GM12864 (cell line): ENCODE measurements at places on chromosomes 5 and 9.

DNA sequence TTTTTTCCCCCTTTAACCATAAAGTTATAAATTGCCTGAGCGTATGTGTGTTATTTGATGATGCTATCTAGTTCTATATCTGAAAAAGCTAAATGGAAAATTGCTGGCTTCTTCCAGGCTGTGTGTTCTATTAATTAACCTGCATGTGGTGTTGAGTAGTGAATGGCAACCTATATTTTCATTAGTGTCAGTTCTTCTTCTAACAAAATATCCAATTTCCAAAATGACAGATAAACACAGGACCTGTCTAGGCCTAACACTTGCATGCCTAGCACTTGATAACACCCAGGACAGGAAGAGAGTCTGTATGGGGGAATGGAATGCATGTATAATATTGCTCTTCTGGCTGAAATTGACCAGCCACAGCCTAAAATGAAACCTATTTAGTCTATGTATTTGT, 91.7 kb downstream of the CD180 start:
- no peak for DNase-seq

GRCh38 chr5:61576556-61576955, 244.5 kb downstream of the ZSWIM6 start:
- no peak for DNase-seq

- DNase-seq: no peak
These were observed 49.1 kb upstream of the GRAMD2B start for GRCh38 chr5:126374109-126374416.

DNA sequence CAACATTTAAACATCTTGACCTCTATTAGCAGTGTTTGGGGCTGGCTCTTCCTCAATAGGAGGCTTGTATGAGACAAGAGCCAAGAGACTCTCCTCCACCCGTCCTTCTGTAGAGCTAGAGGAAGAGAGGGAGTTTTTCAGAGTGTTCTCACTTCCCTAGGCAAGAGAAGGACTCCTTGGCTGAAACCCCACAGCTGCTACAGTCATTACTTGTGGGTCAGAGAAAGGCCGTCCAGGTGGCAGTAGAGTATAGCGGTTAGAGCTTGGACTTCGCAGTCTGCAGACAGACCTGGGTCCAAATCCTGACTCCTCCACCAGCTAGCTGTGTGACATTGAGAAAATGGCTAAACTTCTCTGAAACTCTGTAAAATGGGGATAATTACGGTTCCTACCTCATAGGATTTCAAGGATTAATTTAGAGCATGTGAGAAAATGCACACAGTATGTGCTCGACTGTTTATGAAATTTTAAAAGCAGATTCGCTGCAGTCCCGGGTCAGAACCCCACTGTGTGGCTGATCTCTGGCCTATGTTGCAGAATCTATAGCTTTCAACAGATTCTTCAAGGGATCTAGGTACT, 80.8 kb upstream of the ARAP3 start:
- no peak for DNase-seq

- no peak for DNase-seq
These were observed 12.4 kb downstream of the GZMK start for GRCh38 chr5:55036477-55036876.

DNA sequence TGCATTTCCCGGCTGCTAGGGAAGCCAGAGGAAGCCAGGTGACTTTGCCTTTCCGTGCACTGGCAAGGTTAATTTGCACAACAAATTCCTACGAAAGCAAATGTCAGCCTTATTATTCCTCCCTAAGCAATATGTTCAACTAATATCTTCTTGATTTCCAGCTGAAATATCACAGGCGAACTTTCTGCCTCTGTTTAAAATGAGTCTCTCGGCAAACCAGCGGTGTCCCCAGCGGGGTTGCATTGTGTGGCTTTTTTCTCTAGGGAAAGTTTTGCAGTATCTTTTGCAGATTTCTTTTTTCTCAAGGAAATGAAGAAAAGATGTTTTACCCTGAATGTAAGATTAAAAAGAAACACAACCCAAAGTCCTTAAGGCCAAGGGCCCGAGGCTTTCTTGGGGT, 1.9 kb downstream of the DBH start:
- no peak for DNase-seq

DNA sequence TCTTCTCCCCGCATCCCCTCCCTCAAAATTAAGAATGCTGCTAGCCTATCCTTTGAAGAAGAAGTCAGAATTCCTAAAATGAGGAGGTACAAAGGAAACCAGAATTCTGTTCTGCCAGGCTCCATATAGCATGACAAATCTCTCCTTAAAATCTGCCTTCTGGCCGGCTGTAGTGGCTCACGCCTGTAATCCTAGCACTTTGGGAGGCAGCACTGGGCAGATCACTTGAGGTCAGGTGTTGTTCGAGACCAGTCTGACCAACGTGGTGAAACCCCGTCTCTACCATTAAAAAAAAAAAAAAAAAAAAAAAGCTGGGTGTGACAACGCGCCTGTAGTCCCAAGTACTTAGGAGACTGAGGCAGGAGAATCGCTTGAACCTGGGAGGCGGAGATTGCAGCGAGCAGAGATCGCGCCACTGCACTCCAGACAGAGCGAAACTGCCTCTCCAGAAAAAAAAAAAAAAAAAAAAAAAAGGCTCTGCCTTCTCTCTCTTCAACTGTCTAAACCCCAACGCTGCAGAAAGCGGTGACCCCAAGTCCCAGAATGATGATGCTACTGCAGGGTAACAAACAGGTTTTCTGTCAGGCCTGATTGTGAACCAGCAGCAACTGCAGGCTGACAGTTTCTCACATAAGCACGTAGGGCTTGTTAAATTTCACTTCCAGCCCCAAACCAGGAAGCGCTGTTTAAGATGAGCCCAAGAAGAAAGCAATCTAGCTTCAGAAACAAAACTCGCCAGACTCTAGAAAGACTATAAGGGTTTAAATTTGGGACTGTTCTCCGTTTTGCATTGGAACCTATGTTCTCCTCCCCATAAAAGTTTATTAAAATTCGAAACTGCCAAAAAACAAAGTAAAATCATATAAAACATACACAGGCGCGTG, 963 bp upstream of the CAST start:
- DNase-seq: no peak

GRCh38 chr9:6239048-6239461, 23.4 kb downstream of the IL33 start:
- no peak for DNase-seq

- DNase-seq: no peak
These were observed 8.9 kb upstream of the EPB41L4B start for GRCh38 chr9:109329638-109330258.

GRCh38 chr5:136675769-136676168, 310.4 kb upstream of the TRPC7 start:
- no peak for DNase-seq

DNA sequence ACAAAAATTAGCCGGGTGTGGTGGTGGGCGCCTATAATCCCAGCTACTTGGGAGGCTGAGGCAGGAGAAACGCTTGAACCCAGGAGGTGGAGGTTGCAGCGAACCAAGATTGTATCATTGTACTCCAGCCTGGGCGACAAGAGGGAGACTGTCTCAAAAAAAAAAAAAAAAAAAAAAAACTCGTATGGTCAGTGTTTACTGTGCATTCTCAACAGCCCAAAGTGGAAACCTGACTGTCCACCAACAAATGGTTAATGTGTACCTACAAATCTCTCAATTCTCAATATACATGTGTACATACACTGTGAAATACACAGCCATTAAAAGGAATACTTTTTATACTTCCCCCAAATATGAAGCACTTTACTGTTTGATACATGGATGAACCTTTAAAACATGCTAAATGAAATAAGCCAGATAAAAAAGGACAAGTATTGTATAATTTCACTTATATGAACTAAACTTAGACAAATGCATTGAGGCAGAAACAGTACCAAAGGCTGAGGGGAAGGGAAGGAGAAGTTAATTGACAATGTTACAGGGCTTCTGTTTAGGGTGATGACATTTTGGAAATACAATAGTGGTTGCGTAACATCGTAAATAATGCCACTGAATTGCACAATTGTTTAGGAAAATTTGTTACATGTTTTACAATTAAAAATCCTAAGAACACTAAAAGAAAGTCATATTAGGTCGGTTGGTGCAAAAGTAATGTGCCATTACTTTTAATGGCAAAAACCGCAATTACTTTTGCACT, 16.5 kb downstream of the DNAJA1 start:
- no peak for DNase-seq

DNA sequence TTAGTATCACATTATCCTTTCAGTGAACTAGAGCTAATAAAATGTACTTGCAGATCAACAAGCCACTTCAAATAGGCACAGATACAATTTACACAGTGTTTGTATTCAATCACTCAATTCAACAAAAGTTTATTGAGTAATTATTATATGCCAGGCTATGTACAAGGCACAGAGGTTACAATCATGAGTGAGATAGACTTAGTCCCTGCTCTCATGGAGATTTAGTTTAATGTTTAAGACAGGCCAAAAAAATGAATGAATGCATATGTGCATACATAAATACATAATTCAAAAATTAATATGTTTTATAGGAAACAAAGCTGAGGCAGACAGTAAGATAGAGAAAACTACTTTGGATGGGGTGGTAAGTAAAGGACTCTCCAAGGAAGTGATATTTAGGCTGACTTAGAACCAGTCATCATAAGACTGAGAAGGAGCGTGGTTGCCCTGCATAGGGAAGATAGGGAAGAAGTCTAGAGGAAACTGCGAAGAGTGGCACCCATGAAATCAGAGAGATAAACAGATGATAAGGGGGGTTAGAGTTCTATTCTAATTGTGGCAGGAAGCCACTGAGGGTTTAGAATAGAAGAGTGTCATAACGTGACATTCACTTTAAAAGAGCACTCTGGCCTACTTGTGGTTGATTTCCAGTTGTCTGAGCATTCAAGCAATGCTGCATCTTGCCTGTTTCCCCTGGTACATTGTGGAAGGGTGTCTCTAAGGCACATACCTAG, 49.7 kb upstream of the GRAMD2B start:
- no peak for DNase-seq

GRCh38 chr9:21078702-21079101, 960 bp upstream of the IFNB1 start:
- DNase-seq: no peak

- DNase-seq: no peak
These were observed 73.1 kb downstream of the PBX3 start for GRCh38 chr9:125820100-125820804.
